Pancreas (tissue), 10 donors: ENCODE measurements at places on chromosomes 11 and 22.

DNA sequence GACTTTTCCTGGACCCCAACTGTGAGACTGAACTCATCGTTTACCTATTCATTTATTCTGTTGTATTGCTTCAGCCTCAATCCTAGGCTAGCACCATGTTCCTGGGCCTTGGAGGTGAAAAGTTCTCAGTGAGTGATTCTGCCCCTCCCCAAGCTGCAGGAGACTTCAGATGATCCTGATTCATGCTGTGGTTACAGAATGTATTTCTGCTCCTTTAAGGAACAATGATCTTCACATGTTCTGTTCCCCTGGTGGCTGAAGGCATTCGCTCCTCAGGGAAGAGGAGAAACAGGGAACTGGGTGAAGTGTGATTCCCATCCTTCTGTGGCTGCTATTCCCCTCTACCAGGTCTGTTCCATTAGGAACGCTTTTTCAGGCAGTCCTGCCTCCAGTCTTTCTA lies 2.4 kb downstream of the OR52E1 start:
- DNase-seq = no peak

DNA sequence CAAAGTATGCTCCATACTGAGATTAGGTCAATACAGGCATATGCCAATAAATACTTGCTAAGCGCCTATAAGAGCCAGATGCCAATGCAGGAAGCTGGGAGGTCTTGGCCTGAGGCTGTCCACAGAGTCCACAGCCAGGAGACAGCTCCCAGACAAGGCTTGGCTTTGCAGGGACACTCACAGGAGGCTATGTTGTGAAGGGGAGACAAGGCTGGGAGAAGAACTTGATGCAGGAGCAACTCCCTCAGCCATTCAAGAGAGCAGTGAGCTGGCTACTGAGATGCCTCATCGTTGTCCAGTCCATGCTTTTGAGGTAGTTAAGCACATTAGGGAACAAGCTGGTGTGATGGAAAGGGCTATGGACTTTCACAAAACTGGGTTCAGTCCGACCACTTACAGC lies 891.5 kb downstream of the TBC1D22A start:
- DNase-seq = no peak

DNA sequence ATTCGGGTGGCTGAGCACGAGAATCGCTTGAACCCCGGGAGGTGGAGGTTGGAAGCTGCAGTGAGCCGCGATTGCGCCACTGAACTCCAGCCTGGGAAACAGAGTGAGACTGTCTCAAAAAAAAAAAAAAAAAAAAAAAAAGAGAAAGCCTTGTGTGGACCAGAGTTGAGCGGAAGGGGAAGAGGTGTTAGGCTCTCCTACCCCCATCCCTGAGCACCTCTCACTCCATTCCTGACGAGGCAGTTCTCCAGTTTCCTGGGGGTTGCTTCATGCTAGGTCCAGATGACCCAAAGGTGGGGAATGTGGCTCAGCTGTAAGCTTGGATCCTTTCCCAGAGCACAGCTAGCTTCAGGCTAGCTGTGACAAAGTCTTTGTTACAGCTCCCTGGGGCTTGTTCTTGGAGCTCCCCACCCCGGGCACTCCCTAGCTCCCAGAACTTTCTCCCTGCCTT lies 8.8 kb upstream of the DNAL4 start:
- no peak for DNase-seq

- no peak for DNase-seq
Measured at GRCh38 chr11:60511393-60511792, 3.8 kb upstream of the MS4A13 start.

DNA sequence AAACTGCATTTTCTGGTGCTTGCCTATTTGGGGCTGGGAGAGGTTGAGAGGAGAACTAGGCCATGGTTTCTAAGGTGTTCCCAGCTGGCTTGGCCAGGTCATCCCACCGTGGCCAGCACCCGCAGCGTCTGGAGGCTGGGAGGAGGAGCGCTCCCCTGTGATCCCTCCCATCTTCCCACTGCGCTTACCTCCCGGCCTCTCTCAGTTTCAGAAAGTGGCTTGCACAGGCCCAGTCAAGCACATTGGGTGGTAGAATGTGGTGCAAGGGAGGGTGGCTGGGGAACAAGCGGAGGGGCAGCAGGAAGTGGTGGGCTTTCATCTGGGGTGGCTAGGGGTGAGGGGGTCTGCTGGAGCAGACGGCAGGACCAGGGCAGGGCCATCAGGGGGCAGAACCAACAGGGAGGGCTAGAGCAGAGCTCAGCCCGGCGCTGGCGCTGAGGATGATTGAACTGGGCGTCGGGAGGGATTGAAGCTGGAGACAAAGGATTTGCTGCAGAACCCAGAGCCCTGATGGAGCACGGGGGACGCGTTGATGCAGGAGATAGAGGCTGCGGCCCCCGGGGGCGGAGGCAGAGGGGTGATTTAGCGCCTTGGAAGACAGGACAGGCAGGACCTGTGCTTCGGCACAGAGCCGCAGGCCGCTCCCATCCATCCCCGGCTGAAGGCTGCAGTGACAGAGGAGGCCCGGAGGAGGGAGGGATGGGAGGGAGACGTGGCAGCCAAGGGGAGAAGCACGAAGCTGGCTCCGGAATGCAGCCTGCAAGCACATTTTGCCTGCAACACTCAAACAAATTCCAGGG lies 76.0 kb downstream of the TRIM29 start:
- no peak for DNase-seq

GRCh38 chr11:118928870-118929500 lies 3.3 kb upstream of the BCL9L start:
- peak; percentile 80 for DNase-seq

- DNase-seq = no peak
Measured at GRCh38 chr11:123525097-123525496, 95.0 kb downstream of the GRAMD1B start.

DNA sequence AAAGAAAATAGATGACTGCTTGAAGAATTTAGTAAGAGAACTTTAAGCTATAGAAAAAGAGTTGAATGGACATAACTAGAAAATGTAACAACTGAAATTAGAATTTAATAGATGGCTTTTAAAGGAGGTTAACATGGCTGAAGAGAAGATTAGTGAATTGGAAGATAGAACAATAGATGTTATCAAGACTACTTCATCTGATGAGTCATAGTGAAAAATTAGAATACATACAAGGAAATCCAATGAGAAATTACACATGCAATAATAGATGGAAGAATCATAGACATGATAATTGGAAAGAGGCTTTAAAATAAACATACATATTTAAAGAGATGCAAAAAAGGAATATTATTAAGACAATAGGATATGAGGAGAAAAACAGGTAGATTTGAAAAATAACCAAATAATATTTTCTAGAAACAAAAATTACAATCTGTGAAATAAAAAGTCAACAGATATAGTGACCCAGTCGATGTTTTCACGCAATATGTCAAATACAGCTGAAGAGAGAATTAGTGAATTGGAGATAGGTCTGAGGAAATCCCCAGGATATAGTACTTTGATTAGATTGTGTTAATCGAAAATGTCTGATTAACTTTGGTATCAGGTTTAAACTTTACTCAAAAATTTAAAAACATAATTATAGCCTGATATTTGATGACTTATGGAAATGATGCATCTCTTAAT lies 28.2 kb downstream of the CAT start:
- DNase-seq = no peak

- no peak for DNase-seq
Measured at GRCh38 chr11:27328614-27329013, 34.4 kb downstream of the CCDC34 start.
